Spinal cord (tissue), 10 donors: ENCODE measurements at places on chromosomes 11 and 22.
A peak's percentile ranks its signal among the peaks of the same experiment; 100 is the strongest.

GRCh38 chr22:20636075-20636812 is 128.8 kb downstream of the MED15 start:
- no peak overlapping the region for H3K27ac ChIP-seq
- peaks cover 4% of the 10 kb centered on the region for H3K27me3 ChIP-seq
- no peaks in the 10 kb centered on the region for H3K36me3 ChIP-seq
- no peak for DNase-seq
- H3K4me3 ChIP-seq, result no peak overlapping the region

DNA sequence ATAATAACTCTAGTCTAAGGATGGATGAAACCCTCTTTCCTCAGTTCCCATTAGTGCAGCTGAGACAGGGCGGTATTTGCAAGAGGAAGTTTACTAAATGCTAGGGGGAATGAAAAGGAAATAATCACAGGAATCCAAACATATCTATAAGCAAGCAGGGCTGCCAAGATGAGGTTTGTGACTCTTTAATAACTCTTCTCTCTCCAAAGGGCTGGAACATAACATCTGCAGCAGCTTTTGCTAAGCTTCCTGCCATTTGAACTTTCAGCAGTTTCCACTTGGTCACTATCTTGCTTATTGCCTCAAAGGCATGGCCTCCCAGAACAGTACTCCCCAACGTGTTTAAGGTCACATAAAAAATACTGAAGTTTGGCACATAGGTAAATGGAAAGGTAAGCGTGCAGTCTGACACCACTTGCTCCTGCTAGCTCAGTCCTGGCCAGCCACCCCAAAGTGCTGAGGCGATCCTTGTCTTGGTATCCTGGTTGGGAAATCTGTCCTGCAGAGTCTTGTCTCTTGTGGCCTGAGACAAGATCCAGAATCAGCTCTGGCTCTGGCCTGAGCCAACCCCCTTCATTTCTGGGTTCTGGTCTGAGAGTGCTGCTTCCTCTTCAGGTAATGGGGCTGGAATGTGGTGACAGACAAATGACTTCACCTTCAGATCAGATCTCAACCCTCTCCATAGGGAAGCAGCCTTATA is 81.8 kb downstream of the KCNC1 start:
- no peaks in the 10 kb centered on the region for H3K27me3 ChIP-seq
- no peak overlapping the region for H3K4me3 ChIP-seq
- DNase-seq, result no peak

DNA sequence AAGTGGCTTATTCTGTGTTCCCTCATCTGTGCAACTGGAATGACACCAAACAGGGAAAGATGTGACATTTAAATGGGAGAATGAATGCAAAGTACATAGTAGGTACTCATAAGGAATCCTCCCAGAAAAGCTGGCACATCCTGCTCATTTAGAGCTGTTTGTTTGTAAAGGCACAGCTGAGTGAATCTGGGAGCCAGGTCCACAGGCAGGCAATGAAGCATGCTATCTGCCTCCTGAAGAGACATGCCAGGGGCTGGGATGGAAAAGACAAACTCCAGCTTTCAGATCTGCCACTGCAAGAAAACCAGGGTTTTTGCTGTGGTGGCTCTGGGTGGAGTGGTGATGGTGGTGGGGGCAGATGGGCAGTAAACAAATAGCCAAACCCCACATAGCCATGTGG is 150.1 kb downstream of the TENM4 start:
- H3K36me3 ChIP-seq, result no peaks in the 10 kb centered on the region
- H3K4me3 ChIP-seq, result no peak overlapping the region
- H3K4me1 ChIP-seq, result peaks cover 11% of the 10 kb centered on the region
- DNase-seq, result no peak
- no peak overlapping the region for H3K27ac ChIP-seq

- no peak overlapping the region for H3K4me3 ChIP-seq
- no peaks in the 10 kb centered on the region for H3K36me3 ChIP-seq
- no peaks in the 10 kb centered on the region for H3K27me3 ChIP-seq
- DNase-seq, result no peak
- no peak overlapping the region for H3K27ac ChIP-seq
These were observed 91.4 kb downstream of the CSNK2A3 start for GRCh38 chr11:11261629-11262028.

DNA sequence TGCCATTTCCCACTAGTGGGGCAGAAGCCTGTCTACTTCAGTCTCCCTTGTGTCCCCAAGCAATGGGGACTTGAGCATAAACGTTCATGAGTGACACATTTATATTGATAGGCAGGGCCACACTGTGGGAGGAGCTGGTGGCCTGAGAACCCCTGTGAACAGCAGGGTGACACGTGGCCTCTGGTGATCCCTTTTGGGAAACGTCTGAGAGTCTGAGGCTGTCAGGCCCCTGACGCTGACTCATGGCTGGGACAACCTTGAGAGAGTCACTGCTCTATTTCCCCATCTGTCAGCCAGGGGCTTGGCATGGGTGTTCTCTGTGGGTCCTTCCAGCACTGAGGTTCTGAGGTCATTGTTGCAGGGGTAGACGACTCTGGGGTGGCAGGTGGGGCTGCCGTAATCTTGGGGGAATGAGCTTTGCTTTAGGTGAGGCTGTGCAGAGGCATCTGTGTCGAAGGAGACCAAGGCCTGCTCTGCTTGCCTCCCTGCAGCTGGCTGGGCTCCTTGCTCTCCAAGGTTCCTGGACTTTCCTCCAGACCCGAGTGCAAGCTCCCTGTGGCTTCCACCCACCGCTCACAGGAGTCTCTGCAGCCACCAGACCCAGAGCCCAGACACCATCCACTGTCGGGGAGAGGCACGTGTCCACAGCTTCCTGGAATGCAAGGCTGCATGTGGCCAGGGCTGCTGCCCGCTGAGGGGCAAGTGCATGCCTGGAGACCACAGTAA is 54.7 kb downstream of the SMIM38 start:
- no peaks in the 10 kb centered on the region for H3K36me3 ChIP-seq
- no peak overlapping the region for H3K4me3 ChIP-seq
- no peaks in the 10 kb centered on the region for H3K27me3 ChIP-seq
- peaks cover 34% of the 10 kb centered on the region for H3K4me1 ChIP-seq

DNA sequence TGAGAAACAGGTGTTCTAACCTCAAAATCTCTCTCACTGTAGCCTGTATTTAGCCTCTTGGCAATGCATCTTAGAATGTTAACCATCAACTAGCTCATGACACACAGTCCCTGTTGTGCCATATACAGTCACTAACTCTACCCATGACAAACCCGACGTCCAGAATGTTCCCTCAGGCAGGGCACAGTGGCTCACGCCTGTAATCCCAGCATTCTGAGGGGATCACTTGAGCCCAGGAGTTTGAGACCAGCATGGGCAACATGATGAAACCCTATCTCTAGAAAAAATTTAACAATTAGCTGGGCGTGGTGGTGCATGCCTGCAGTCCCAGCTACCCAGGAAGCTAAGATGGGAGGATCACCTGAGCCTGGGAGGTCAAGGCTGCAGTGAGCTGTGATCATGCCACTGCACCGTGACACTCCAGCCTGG is 18.2 kb upstream of the CCDC34 start:
- no peak for DNase-seq
- H3K4me3 ChIP-seq, result no peak overlapping the region
- H3K36me3 ChIP-seq, result peaks cover 6% of the 10 kb centered on the region
- H3K4me1 ChIP-seq, result no peaks in the 10 kb centered on the region
- H3K27me3 ChIP-seq, result no peaks in the 10 kb centered on the region
- H3K27ac ChIP-seq, result no peak overlapping the region

DNA sequence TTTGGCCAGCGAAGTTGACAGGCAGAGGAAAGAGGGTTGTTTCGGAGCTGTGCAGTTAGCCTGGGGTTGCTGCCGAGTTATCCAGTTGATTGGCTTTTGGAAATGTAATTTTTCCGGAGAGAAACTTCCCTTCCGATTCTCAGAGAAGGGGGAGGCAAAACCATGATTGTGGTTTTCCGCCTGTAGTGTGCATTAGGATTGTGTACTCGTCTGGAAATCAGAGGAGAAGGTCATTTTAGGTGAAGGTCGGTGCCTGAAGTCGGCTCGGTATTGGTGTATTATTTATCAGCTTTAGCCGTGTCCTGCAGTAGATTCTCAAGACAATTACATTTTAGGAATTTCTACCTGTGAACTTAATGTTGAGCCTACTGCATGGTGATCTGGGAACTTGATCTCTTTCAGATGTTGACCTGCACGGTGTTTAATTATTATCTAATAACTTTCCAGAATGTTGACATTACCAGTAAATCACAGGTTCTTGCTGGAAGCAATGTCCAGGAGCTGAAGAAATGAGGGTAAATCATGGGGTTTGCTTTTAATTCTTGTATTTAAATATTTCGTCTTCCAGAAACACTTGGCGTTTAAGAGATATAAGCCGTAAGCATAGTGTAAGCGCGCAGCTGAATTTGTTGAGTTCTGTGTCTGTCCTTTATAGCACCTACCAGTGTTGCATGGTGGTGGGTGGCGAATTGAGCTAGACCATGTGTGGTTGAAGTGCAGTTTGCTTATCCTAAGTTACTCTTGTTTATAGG is 1.3 kb downstream of the ARHGEF12 start:
- peak overlapping the region; percentile 81 for H3K4me3 ChIP-seq
- H3K27me3 ChIP-seq, result no peaks in the 10 kb centered on the region
- H3K27ac ChIP-seq, result peak overlapping the region; percentile 92
- no peaks in the 10 kb centered on the region for H3K4me1 ChIP-seq

GRCh38 chr11:68664906-68665305 is 19.4 kb upstream of the GAL start:
- no peak overlapping the region for H3K4me3 ChIP-seq
- H3K4me1 ChIP-seq, result peaks cover 5% of the 10 kb centered on the region

DNA sequence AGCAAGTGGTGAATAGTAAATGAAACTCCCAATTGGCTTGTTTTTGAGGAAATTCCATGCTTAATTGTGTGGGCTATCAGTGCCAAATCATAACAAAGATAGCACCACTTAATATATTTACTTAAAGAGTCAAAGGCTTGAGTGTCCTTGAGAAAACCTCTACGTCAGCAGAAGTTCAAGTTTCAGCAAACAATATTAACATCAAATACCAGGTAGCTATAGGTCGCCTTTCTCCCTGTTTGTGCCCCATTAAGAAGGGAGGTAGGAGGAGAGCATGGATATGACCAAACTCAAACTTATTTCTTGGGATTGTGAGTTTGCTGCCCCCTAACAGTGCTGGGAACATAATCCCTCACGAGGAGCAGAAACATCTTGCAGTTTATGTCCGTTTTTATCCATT is 105.6 kb upstream of the SYN3 start:
- no peaks in the 10 kb centered on the region for H3K36me3 ChIP-seq
- no peak overlapping the region for H3K27ac ChIP-seq
- no peak for DNase-seq
- H3K4me3 ChIP-seq, result no peak overlapping the region
- H3K27me3 ChIP-seq, result no peaks in the 10 kb centered on the region

- peaks cover 38% of the 10 kb centered on the region for H3K36me3 ChIP-seq
- H3K4me3 ChIP-seq, result no peak overlapping the region
- DNase-seq, result no peak
- no peaks in the 10 kb centered on the region for H3K27me3 ChIP-seq
- H3K4me1 ChIP-seq, result peaks cover 37% of the 10 kb centered on the region
- no peak overlapping the region for H3K27ac ChIP-seq
These were observed 15.9 kb downstream of the DKK3 start for GRCh38 chr11:11992257-11993212.

DNA sequence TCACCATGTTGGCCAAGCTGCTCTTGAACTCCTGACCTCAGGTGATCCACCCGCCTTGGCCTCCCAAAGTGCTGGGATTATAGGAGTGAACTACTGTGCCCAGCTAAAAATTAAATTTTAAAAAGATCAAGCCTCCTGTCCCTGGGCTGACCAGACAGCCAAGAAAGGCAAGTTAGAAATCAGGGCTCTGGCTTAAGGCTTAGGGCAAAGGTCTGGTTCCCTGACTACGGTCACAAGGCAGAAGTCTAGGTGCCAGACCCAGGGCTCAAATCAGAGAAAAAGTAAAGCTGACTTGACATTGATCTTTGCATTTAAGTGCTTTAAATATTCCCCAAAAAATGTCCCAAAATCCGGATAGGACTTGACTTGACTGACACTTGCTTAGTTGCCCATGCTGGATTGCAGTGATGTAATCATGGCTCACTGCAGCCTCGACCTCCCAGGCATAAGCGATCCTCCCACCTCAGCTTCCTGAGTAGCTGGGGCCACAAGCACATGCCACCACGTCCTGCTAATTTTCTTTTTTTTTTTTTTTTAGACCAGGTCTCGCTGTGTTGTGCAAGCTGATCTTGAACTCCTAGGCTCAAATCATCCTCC is 17.3 kb upstream of the CRKL start:
- H3K4me1 ChIP-seq, result no peaks in the 10 kb centered on the region
- no peak overlapping the region for H3K27ac ChIP-seq
- no peaks in the 10 kb centered on the region for H3K36me3 ChIP-seq
- no peak for DNase-seq
- no peaks in the 10 kb centered on the region for H3K27me3 ChIP-seq

DNA sequence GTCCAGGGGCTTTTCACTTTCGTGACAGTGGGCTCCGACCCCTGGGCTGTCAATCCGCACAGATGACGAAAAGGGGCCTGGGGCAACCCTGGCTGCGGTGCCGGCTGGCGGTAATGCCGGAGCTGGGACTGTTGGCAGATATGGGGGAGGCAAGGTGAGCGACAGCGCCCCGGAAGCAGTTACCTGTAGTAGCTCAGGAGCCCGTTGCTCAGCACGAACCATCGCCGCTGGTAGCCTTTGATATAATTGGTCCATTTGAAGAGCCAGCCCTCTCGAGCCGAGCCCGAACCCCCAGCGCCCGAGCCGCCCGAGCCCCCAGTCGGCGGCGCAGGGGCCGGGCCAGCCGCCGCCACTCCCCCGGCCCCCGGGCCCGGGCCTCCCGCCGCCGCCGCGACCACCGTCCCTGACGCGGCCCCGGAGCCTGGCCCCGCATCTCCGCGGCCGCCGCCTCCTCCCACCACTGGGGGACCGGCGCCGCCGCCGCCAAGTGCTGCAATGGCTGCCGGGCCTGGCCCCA is 396 bp downstream of the OSBP start:
- H3K27ac ChIP-seq, result peak overlapping the region; percentile 79
- H3K4me3 ChIP-seq, result peak overlapping the region; percentile 90
- DNase-seq, result peak; percentile 12
- peaks cover 3% of the 10 kb centered on the region for H3K36me3 ChIP-seq
- H3K27me3 ChIP-seq, result no peaks in the 10 kb centered on the region

DNA sequence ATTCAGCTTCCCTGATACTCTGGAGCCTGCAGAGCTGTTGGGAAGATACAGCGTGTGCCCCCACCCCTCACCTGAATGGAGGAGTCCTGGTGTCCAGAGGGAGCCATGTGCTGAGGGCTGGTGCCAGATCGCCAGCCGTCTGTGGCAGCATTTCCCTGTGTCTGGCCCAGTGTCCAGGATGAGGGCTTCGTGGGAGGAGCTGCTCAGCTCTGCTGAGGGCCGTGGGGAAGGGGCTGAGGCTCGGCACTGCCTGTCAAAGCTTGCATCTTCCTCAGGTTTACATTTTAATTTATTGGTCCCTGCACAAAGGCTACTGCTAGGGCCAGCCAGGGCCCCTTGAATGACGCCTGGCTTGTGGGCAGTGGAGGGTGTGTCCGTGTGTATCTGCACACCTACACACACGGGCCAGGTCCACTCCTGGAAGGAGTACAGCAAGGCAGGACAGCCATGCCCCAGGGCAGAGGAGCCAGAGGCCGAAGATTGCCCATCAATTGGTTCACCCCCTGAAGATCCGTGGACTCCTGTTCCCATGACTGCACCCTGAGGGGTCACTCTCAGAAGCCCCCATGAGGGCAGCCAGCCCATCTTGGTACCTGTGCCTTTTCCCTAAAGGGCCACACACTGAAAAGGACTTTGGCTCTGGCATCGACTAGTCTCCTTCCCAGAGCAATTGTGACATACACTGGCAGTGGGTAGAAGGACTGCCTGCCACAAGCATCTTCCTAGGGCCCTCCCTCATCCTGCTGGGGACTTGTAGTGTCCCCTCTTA is 107.7 kb upstream of the PARVA start:
- DNase-seq, result no peak
- H3K4me3 ChIP-seq, result no peak overlapping the region
- H3K4me1 ChIP-seq, result peaks cover 22% of the 10 kb centered on the region
- H3K27ac ChIP-seq, result no peak overlapping the region
- no peaks in the 10 kb centered on the region for H3K36me3 ChIP-seq
- H3K27me3 ChIP-seq, result no peaks in the 10 kb centered on the region
